ENCODE measurements at places on chromosomes 11 and 22.
A peak's percentile ranks its signal among the peaks of the same experiment; 100 is the strongest.

DNA sequence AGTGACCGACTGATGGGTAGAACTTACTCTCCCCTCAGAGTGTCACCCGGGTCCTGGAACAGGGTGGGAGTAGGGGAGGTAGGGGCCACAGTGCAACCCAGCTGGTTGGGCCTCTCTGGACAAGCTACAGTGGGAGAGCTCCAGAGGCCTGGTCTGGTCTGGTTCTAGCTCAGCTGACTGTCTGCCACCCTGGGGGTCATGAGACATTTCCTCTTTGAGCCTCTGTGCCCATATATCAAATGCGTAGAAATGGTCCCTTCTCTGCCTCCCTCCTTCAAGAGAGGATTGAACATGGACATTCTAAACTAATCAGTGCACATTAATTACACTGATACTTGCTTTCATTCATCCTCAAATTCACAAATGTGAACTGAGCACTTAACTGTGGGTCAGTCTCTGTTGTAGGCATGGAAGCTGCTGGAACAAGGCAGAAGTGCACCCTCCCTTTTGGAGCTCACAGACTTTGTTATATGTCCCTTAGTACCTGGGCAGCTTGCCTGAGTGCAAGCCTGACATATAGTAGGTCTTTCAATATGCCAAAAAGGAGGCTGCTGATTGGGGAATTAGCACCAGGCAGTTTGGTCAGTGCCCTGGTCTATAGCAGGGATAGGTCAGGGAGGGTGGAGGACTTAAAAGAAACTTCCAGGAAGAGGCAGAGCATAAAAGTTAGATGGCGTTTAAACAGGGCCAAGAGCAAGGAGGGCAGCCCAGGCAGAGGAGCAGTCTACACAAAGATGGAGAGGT lies 25.7 kb downstream of the ARHGEF17 start:
- no peak for DNase-seq

- DNase-seq, result no peak
Measured at GRCh38 chr11:67997475-67997921, 6.4 kb downstream of the UNC93B1 start.

- DNase-seq, result no peak
Measured at GRCh38 chr11:126310992-126311310, 7.1 kb downstream of the DCPS start.

GRCh38 chr11:102599642-102600261 lies 25.4 kb downstream of the MMP20 start:
- DNase-seq, result peak; percentile 33

GRCh38 chr11:102320188-102320587 lies 2.9 kb downstream of the BIRC3 start:
- DNase-seq, result no peak

GRCh38 chr11:65125197-65126056 lies 3.3 kb downstream of the MRPL49 start:
- DNase-seq, result no peak

DNA sequence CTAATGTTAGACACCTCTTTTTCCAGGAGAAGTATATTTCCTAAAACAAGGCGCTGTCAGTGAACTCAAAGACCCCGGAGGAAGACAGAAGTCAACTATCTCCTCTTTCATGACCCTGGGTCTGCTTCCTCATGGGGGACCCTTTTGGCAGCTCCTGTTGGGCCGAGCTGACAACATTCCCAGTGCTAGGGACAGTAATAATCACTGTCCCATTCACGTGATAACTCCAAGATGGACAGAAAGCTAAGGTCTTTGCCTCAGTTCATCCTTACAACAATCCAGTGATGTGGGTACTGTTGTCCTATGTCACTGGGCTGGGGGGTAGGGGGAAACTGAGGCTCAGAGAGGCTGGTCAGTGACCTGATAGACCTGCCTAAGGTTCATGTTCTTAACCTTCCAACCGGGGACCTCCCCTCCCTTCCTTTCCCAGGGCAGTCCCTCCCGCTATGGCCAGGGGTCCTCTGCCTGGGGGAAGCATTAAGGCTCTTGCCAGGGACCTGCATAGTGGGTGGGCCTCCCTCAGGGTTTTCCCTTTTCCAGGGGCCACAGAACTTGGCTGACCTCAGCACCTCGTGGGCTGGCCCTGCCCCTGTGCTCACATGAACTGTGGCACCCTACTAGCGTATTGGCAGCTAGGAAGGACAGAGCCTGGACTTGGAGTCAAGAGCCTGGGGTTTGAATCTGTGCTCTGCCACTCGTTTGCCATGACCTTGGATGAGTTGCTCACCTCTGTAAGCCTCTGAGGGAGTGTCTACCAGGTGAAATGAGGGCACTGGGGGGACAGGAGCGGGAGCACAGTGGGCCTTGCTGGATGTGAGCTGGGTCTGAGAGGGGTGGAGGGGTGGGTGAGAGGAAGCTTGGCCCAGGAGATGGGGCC lies 53.6 kb downstream of the LRRC32 start:
- DNase-seq, result no peak

DNA sequence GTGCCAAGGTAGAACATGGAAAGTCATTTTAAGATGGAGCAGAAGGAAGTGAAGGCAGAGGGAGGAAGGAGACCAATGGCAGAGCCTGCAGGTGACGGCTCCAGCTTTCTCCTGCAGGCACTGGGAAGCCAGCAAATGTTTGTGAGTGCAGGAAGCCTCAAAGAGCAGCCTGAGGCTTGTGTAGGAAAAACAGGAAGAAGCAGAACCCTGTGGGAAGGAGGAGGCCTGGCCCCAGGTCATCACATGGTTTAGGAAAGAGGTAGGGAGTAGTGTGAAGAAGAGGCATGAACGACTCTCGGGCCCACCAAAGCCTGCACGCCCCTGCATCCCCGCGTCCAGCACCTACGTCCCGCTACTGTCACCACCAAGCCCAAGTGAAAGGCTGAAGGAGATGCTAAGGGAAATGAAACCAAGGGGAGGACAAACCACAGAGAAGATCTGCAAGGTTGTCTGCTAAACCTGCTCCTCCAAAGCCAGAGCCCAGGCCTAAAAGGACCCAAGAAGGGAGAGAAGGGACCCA lies 151.5 kb downstream of the CHST1 start:
- no peak for DNase-seq
